ENCODE measurements at places on chromosomes 16 and 17.

DNA sequence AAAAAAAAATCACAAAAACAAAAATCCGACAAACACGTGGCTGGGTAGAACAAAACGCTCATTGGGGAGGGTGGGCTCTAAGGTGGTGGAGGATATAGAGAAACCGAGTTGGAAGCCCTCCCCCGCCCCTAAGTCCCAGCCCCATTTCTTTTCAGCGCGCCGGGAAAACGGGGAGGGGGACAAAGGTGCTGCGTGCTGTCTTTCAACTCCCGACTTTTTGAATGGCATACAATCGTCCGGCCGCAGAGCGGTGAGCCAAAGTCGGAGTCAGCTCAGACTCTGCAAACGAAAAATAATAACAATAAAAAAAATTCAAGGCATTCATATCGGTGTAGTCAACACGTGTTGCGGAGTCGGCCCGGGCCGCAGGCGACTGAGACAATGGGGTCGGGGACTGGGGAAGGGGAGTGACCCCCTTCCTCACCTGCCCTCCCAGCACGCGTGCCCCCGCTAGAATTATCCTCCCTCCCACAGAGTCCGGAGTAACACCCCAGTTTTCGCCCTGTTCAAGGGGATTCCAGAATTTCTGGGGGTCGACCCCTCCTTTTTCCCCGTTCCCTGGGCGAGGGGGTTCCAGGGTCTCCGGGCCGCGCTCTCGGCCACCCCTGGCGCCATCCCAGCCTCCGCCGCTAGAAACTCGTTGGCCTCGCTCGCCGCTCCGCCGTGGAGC lies 1.7 kb upstream of the IGF2BP1 start:
- DNase-seq, result no peak

DNA sequence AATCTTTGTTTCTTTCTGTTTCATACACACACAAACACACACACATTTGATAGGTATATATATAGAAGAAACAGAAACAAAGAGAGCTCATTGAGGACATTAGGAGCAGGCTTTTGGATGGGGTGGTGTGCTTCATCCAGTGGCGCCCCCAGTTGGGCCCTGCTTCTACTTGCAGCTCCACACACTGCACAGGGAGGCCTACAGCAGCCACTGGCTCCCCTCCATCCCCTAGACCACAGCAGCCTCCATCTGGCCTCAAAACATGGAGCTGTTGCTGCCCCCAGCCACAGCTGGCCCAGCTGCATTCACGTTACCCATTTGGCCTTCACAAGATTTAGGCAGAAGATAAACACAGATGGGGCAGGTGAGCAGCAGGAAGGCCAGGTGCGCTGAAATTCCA lies 33.1 kb upstream of the NF1 start:
- DNase-seq, result no peak

- DNase-seq, result no peak
Measured at GRCh38 chr16:79329166-79329521, 271.4 kb downstream of the MAF start.

DNA sequence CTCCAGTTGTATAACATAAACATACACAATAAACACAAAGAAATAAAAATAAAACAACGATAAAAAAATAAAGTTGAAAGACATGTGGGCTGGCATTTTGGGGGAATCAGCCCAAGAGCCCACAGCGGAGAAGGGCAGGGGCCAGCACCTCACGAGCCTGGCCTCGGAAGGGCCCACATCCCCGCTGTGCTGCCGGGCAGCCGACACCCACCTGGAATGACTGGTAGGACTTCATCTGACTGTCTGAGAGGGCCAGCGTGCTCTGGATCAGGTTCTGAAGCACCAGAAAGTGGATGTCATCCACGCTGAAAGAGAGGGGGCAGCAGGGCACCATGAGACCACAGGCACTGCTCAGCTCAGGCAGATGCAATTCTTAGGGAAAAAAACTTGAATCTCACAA lies 73.5 kb downstream of the GTF3C1 start:
- no peak for DNase-seq

DNA sequence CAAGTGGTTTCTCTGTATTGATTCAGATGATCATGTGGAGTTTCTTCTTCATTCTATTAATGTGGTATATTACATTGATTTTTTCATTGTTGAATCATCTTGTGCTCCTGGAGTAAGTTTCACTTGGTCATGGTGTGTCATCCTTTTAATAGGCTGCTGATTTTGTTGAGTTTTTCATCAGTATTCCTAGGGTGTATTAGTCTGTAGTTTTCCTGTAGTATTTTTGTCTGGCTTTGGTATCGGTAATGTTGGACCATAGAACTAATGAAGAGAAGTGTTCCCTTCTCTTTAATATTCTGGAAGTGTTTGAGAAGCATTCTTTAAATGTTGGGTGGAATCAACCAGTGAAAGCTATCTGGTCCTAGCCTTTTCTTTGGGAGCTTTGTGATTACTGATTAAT lies 99.0 kb downstream of the OMG start:
- DNase-seq, result no peak

- no peak for DNase-seq
Measured at GRCh38 chr17:2510559-2510958, 1.1 kb downstream of the METTL16 start.

DNA sequence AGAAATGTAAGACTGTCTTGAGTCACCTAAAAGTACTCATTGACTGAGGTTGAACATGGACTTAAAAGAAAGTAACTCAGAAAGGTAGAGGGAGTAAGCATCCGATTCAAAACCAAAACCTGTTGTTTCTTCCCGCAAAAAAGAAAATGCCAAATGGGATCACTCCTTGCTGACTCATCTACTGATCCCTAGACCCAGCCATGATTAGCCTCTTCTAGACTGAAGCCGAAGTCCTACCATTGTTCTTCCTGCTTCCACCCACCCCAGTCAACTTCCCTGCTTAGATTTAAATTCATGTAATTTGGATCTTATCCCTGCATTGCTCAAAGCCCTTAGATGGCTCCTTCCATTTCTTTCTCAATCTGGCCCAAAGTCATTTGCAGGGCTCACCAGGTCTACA lies 760.5 kb upstream of the SOX9 start:
- DNase-seq, result no peak

DNA sequence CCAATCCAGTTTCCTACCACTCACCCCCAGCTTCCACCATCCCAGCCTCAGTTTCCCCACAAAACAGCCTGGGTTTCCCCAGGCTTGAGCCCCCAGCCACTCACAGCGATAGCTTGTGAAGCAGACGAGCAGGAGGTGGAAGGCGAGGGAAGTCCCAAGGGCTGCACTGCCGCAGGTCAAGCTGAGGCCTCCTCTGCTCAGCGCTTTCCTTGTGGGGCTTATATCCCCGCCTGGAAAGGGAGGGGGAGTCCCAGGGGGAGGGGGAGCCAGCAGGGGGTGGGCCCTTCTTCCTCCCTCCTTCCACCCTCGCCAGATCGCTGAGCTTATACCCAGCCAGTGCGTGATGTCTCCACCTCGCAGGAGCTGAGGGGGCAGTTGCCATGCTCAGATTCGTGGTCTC lies at the start of gene PYY:
TSS of gene PYY (minus strand) at position 195 of the 400 bp plus-strand sequence. CDS start 457 bp downstream, outside the sequence.
- DNase-seq, result no peak

DNA sequence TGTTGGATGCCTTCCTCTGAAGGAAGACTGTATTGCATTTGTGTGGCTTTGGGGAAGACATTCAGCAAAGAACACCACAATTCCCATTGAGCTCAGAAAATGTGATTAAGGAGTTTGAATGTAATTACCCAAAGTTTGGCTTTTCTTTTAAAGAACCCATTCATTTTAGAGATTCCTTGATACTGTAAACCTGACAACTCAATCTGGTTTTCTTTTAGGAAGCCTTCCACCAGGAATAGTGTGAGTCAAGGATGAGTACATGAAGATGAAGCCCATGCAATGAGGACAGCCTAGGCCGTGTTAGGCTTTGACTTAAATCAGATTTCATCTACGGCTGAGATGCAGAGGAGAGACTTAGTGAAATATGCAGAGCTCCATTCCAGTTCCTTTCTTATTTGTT lies 271.7 kb upstream of the TBX2 start:
- DNase-seq, result no peak

GRCh38 chr17:13337864-13338371 lies 263.8 kb downstream of the HS3ST3A1 start:
- no peak for DNase-seq

- no peak for DNase-seq
Measured at GRCh38 chr17:58677194-58677880, 14.5 kb downstream of the TEX14 start.

- no peak for DNase-seq
Measured at GRCh38 chr17:73815474-73815873, 171.2 kb upstream of the SDK2 start.

GRCh38 chr17:82055965-82056728 lies 4.4 kb downstream of the GPS1 start:
- no peak for DNase-seq

- no peak for DNase-seq
Measured at GRCh38 chr16:78543023-78543422, 443.6 kb downstream of the WWOX start.

DNA sequence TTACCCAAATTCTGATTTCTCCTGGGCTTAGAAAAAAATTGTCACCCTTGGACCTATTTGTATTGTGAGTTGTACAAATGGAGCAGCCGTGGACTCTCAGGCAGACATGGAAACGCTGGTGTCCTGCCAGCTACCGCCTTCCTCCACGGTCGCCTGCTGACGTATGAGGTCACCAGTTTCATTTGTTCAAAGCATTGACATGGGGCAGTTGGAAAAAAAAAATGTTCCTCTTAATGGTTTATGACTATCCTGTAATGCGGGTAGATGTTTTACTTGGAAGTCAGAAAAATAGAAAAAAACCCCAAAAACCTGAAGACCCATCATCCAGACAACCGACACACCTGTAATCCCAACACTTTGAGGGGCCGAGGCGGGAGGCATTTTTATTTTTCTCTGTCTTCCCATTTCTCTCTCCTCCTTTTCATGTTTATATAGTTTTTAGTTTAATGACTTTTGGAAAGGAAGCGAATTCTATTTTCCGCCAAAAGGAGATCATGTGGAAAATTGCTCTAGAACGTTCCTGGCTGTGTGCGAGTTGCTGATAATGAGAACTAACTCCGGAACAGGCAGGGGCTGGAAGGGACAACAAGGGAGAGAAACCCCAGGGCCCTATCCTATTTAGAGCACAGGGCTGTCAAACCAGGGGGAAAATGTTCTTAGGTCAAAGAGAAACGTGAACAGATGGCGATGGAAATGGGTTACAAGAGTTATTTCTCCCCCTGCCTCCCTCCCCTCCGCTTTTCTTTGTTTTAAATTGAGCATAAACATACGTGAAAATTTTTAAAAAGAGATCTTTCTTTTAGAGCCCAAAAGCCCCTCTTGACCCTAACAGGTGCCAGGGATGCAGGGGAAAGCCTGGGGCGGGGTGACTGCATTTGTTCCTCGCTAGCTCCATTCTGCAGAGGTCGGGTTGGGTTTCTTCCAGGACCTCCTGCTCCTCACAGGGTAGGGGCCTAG lies 13.7 kb downstream of the DNAH17 start:
- DNase-seq, result no peak

GRCh38 chr17:38425744-38426143 lies 2.5 kb upstream of the ARHGAP23 start:
- DNase-seq, result no peak
